ENCODE measurements at places on chromosomes 6 and 20.

DNA sequence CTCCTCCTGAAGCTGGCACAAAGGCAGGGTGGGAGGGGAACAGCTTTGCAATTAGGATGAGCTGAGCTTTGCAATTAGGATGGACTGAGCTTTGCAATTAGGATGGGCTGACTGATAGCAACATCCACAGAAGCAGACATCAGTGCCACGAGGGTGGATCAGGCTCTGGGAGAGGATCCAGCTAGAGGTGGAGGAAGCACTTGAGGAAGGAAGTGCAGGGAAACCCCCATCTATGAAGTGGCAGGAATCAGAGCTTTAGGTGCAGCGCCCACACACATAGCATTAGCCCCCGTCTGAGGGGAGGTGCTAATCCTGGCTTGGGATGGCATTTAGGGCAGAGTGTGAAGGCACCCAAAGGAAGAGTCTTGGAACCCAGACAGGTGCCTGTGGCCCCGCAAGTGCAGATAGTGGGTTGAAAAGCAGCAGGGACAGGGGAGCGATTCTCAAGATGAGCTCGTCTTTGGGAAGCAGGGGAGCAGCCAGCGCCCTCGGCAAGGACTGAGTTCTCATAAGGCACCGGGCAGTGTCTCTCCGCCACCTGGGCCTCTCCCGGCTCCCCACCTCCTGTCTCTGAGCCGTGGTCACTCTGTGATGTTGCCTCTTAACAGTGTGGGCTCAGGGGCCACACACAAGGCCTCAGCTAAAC is 12.0 kb upstream of the THBS2 start:
- no peak for DNase-seq

GRCh38 chr20:48737434-48738093 is 90.2 kb downstream of the PREX1 start:
- no peak for DNase-seq

- DNase-seq: no peak
Measured at GRCh38 chr6:21103626-21104224, 489.8 kb upstream of the SOX4 start.

DNA sequence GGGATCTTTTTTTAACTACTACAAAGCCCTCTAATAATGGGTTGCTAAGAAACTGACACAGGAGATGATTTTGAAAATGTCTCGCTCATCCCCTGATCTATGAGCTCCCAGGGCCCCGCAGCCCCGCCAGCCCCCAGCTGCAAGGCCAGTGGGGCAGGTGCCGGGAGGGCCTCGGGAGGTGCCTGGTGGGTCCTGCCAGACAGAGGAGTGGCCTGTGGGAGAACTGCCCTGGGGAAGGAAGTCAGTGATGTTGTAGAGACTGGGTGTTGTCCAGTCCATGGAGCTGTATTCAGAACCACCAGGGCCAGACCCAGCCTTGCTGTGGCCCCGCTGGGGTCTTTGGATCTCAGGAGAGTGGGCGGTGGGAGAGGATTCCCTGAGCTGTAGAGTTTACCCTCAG is 258.7 kb downstream of the TAF4 start:
- no peak for DNase-seq

GRCh38 chr20:36272547-36273220 is 33.5 kb upstream of the DLGAP4 start:
- no peak for DNase-seq

DNA sequence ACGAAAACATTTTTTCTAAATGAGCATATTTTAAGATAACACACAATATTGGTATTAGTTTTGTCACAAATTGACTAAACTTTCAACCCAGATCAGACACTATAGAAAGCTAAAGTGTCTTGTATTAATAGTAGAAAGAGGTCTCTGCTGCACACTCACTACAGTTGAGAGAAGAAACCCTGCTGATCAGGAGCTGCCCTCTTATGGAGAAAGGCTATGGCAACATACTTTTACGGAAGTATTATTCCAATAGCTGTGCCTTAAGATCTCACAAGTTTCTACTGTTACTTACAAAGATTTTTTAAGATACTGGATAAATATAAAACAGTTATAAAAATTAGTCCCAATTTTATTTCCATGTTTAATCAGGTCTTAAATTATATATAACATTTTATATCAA is 155.7 kb downstream of the RIMS1 start:
- no peak for DNase-seq

- no peak for DNase-seq
Measured at GRCh38 chr20:11550657-11551338, 366.9 kb upstream of the BTBD3 start.

DNA sequence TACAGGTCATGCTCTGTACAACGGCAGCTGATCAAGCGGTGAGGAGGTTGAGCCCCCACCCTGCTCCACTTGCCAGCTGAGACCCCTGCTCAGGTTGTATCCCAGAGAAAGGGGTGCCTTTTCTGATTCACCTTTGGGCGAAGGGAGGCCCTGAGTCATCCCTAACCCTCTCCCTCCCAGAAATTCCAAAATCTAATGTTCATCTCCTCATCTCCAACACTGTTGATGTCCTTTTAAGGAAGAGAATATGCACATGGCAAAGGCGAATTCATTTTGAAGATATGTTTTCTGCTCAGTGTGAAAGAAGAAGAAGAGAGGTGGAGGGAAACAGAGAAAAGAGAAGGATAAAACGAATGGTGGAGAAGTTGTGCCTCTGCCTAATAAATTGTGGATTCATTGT is 120.5 kb downstream of the SCML4 start:
- DNase-seq: no peak

DNA sequence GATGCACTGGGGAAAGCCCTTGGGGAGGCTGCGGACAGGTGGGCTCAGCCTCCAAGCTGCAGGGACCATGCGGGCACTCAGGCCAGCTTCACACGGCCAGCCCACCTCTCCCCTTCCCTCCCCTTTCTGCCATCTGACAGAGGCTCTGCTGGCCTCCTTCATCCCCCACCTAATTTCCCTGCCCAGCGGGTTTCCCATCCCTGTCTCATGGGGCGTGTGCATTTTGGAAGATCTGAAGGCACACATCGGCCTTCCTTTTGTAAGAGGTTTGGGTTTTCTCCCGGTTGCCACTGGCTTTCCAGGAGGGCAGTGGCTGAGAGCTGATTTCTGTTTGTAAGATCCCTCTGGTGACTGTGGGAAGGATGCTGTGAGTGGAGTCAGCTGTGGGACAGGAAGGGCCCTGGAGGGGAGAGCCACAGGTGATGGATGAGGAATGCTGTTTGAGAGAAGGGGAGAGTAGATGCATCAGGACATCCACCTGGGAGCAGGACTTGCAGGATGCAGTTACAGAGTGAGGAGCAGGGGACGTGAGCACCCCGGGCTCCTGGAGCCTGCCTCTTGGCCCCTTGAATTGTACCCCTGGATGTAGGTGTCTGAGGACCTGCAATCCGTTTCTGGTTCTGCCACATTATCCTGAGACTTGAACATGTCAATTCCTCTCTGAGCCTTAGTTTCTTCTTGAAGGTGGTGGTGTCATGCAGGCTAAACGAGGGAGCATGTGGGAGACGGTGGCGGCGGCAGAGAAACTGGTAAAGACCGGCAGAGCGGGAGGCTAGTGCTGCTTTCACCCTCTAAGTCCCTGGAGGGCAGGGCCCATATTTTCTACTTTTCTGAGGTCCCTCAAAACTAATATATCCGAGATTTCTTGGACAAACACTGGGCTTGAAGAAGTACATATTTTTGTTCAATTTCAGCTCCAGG is 5.9 kb upstream of the TUBB1 start:
- DNase-seq: no peak

DNA sequence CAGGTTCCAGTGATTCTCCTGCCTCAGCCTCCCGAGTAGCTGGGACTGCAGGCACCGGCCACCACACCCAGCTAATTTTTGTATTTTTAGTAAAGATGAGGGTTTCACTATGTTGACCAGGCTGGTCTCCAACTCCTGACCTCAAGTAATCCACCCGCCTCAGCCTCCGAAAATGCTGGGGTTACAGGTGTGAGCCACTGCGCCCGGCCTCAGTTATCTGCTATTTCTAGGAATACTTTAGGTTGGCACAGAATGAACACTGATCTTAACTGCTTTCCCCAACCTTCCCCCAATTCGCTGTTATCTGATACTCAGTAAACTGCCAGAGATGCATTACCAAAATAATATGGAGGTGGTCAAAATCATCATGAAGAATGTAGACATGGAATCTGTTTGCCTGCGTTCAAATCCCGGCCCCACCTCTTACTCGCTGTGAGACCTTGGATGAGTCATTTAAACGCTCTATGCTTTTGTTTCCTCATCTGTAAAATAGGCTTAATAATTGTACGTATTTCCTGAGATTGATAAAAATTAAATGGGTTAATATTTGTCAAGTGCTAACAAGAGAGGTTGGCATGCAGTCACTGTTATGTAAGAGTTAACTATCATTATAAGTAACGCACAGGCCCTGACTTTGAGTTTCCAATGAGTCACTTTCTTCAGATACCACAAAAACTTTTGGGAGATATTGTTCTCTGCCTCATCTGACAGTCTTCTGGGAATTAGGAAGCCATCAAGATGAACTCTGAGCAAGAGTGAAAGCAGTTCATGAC is 44.5 kb upstream of the NCOA3 start:
- no peak for DNase-seq

DNA sequence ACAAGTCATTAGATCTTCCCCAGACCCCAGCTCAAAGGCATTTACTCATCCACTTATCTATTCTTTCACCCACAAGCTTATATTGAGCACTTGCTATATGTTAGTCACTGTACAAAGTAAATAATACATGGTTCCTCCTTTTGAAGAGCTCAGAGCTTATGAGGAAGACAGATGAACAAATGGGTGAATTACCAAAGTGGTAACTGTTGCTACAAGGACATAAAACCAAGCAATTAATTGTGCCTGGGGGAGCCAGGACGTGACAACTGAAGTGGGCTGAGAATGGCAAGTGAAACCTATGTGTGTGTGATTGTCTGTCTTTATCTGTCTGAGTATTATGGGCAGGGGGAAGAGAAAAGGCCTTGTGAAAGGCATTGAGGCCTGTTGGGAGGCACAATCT is 45.6 kb upstream of the AKIRIN2 start:
- DNase-seq: no peak

- DNase-seq: no peak
Measured at GRCh38 chr20:42134265-42135098, 516.3 kb upstream of the CHD6 start.

- no peak for DNase-seq
Measured at GRCh38 chr6:163837691-163838431, 423.3 kb downstream of the QKI start.

DNA sequence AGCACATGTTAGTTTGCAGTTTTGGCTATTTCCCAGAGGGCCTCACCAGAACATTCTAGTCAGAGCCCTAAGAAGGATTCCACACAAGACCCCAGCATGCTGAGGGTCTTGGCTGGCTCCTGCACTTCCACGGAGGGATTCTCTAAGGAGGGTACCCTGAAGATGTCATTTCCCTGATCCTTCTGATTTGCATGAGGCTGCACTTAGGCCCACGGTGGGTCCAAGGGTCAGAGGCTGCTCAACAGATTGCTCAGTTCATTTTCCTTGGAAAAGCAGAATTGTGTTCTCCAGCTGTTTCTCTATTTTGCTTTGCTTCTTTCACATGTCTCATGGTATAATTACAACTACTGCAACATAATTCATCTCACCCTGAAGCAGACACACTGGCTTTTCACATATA is 22.2 kb downstream of the PREP start:
- no peak for DNase-seq

GRCh38 chr6:129672881-129673631 is 36.9 kb downstream of the ARHGAP18 start:
- DNase-seq: no peak

- DNase-seq: no peak
Measured at GRCh38 chr20:33521461-33521860, 31.6 kb downstream of the CBFA2T2 start.

DNA sequence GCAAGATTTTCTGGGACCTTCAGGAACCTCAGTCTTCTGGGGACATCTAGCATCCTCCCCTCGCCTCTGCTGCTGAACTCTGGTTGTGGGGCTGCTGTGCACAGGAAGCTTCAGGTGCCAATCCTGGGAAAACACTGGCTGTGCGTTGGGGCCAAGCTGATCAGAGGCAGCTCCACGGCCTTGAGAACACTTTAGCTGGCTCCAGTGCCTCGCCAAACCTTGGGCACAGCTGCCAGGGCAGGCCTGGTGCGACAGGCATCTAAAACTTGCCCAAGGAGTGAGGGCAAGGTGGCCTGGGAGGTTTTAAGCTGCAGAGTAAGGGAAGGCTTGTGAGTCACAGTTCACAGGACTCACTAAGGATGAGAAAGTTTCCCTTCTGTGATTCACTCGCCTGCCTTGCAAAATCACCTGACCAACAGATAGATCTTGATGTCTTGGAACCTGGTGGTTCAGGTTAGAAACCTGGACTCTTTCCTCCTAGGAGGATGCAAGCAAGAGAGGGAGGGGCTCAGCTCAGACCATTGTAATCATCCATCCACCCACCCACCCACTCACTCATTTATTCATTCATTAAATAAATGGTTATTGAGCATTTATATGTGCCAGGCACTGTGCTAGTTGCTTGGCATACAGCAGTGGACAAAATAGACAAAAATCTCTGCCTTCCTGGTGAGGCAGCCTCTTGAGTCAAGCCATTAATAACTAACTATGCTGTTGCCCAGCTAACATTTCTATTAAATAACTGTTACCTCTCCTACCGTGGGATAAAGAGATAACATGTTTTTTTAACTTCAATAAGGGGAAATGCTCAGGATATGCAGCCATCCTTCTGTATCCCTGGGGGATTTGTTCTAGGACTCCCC is 2.5 kb upstream of the SPATS1 start:
- no peak for DNase-seq

DNA sequence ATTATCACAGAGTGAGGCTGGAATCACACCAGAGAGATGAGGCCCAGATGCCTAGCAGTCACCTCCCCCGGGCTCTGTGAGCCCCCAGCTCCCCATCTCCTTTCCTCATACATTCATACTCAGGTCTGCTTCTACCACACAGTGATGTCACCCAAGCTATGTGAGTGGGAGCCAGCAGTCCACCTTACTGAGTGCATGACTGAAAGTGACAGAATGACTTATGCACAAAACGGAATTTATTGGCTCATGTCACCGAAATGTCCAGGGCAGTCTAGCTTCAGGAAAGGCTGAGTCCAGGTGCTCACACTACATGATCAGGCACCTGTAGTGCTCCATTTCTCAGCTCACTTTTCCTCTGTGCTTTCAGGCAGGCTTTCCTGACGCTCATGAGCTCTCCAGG is 36.7 kb upstream of the CCN6 start:
- DNase-seq: no peak

GRCh38 chr20:35709259-35709658 is 10.1 kb downstream of the ROMO1 start:
- no peak for DNase-seq
